Stimulated activated CD8-positive, alpha-beta memory T cell treated with anti-CD3 and anti-CD28 coated beads, Interleukin-4, amount 100 ng/mL, for 1 hour (primary cell): ENCODE measurements at places on chromosomes 3 and 15.

GRCh38 chr3:82410366-82410765, 648.9 kb upstream of the GBE1 start:
- no peak for DNase-seq

- no peak for DNase-seq
Measured at GRCh38 chr3:124784686-124785382, 54.6 kb downstream of the UMPS start.

DNA sequence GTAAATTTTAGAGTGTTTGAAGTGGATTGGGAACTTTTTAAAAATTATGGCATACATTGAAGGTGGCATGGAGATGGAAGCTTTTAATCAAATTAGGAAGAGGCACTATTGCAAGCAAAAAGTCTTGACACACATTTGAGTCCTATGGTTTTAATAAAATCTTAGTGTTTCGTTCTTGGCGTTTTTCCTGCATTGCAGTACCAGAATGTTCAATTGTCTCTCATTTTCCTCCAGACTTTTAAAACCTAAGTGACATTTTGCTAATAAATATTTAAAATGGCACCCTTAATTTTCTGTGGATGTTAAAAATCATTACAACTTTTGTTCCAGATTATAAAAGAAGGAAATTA, 2.2 kb downstream of the TGFBR2 start:
- DNase-seq: no peak

GRCh38 chr3:12228461-12228860, 60.4 kb upstream of the PPARG start:
- DNase-seq: no peak

DNA sequence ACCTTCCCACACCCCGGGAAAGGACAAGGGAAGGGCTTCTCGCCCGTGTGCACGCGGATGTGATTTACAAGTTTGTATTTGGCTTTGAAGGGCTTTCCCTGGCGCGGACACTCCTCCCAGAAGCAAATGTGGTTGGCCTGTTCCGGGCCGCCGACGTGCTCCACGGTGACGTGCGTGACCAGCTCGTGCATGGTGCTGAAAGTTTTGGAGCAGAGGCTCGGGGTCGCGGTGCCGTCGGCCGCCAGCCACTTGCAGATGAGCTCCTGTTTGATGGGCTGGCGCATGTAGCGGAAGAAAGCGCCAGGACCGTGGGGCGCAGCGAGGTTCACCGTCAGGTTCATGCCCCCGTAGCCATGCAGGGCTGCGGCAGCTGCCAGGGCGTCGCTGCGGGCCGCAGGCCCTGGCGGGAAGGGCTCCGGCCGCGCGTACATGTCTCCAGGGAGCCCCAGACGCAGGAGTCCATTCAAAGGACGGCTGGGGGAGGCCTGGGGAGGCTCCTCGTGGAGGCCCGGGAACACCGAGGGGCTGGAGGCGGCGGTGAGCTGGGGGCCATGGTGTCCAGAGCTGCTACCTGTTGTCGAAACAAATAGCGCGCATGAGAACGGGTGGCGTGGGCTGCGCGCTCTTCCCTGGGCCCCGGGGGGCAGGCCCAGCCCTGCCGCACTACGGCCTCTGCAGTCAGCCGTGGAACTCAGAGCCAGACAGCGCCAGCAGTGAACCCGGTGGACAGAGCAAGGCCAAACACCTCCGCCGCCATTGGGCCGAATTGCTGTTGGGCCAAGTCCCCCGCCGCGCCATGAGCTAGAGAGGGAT, 10.2 kb downstream of the ZIC4 start:
- no peak for DNase-seq

DNA sequence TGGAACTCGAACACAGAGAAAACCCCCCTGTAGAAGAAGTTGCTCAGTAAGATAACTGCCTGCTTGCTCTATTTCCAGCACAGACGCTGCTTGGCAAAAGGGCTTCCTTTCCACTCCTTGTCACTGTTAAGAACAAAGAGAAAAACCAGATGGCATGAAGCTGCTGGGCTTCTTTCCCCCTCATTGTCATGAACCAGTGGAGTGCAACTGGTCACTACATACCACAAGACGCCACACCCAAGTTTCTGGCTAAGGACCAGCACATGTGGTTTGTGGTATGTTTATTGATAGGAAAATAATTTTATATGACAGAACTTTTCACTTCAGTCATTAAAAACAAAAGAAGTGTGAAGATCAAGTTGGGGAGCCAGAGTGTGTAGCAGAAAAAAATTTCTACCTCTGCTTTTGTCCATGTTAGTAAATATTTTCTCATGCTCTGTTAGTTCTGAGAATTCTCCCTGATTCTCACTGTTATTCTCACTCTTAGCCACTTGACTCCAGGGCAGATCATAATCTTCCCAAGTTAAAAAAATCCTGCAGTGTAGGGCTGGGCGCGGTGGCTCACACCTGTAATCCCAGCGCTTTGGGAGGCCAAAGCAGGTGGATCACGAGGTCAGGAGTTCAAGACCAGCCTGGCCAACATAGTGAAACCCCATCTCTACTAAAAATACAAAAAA, 37.9 kb downstream of the CLK3 start:
- DNase-seq: no peak

DNA sequence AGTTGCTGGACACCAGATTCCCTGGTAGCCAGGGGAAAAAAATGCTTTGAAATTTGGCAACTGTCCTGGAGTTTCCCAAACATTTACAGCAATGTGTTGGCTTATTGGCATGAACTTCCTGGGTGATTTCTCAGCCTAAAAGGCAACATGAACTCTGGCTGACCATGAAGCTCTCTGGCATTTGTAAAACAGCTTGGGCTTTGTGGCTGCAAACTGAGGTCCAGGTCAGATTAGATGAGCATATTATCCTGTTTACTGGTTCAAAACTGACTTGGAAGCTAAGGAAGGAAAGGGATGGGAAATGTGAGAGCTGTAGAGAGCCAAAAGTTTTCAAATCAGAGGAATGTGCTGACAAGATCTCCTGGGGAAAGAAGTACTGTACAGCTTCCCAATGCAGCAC, 139.0 kb downstream of the P3H2 start:
- no peak for DNase-seq

GRCh38 chr15:52052066-52052935, 33.3 kb downstream of the MAPK6 start:
- DNase-seq: no peak

DNA sequence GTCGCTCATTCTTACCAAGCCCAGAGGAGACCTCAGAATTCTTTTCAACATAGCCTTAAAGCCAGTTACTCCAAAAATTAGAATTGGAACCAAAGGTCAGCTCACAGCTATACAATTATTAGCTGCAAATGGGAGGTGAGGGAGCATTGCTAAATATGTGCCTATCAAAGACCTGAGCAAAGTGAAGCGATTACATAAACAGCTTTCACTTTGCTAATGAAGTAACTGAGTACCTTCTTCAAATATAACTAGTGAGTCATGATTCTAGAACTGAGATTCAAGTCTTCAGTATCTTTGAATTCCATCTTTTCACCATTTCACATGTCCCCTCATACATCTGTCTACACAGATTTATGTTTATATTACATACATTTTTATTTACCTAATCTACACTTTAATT, 122.6 kb downstream of the P2RY1 start:
- DNase-seq: no peak

DNA sequence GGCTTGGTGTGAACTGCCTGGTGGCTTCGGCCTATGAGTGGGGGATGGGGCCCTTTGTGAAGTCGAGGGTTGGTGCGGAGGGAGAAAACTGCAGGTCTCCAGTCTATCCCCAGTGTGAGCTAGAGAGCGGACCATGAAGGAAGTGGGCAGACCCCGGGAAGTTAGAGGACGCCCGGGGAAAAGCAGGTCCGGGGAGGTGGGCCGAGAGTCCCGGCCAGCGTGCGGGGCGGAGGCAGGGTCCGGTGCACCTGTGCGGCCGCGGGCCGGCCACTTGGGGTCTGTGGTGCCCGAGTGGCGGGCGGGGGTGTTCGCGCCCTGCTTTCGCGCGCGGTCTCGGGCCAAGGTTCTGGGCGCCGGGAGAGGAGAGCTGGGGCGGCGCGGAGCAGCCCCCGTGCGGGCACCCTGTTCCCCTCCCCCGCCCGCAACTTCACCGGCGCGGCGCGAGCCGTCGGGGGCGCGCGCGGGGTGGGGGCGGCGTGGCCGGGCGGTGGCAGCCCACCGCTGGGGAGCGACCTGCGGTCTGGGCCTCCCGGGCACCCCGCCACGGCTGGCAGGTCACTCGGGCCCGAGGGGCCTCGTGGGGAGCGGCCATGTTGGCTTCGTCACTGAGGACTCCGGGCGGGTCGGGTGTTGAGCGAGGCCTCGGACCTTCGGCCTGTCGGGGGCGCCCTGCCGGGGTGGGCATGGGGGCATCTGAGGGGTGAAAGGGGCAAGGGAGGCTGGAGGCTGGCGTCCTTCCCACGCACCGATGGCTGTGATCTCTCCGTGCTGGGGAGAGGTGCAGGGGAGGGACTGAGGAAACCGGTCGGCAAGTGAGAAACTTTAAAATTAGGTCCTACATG, 4.8 kb downstream of the UBE2E1 start:
- no peak for DNase-seq

DNA sequence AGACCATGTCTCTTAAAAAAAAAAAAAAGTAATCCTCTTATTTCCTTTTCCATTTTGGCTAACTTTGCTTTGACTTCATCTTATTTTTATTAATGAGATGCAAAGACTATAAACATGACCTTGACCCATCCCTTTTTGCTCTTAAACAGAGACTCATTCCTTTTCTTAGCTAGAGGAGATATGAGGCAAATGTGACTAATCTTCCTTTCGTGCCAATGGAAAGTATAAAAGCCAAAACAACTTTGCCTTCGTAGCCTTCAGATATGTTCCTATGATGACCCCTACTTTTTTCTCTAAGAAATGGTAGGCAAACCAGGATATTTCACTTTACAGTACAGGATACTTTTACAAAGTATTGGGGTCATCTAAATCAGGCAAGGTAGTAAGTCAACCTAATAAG, 36.9 kb upstream of the GOLGB1 start:
- no peak for DNase-seq

DNA sequence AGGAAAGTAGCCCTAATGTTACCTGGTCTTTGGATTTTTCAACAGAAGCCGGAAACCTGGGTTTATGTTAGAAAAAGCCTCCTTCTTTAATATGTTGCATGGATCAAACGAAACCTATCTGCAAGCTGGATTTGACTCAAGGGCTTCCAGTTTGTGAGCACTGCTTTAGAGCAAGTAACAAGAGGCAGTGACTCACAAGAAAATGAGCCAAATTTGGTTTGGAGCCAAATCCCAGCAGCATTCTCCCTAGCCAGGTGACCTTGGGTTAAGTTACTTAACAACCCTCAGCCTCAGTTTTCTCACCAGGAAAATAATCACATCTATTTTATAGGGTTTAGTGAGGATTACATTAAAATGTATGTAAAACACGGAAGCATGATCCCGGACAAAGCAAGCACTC, 215.2 kb upstream of the PRICKLE2 start:
- DNase-seq: no peak
